ENCODE measurements at places on chromosomes 5 and 9. TPM values are rescaled to one million over a fixed set of nuclear protein-coding genes. Genes with fewer than 3 reads are reported as not detected.

MAP1B gene
- total RNA-seq = not detected

ENTPD2 gene
- total RNA-seq = not detected

GCNT4 gene
- not detected for total RNA-seq

DNA sequence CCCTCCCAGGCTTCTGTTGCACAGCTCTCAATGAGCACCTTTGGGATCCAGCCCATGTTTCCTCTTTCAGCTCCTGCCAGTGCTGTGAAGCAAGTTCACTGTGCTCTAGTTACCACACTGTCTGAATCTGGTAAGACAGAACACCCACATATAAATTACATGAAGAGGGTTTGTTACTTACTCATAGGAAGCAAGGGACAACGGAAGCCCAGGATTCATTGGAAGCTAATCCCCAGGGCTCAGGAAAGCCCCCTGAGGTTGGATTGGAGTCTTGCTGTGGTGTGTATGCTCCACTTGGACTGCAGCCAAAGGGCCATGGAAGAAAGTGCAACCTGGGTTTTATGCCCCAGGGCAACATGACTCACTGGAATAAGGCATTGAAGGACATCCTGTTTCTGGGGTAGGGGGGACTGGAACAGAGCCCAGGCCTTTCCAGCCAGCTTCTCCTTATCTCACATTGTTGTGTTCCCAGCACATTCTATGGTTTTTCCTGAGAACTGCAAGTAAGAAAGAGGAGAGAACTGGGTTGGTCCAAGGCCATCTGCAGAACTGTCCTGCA is 15.6 kb upstream of the CLK4 start:
- no peak overlapping the region for H3K4me3 ChIP-seq
- no peak overlapping the region for H3K27ac ChIP-seq
- no peaks in the 10 kb centered on the region for H3K36me3 ChIP-seq
- peaks cover 4% of the 10 kb centered on the region for H3K4me1 ChIP-seq

FBXL17 gene
- total RNA-seq = 26.9 TPM

DNA sequence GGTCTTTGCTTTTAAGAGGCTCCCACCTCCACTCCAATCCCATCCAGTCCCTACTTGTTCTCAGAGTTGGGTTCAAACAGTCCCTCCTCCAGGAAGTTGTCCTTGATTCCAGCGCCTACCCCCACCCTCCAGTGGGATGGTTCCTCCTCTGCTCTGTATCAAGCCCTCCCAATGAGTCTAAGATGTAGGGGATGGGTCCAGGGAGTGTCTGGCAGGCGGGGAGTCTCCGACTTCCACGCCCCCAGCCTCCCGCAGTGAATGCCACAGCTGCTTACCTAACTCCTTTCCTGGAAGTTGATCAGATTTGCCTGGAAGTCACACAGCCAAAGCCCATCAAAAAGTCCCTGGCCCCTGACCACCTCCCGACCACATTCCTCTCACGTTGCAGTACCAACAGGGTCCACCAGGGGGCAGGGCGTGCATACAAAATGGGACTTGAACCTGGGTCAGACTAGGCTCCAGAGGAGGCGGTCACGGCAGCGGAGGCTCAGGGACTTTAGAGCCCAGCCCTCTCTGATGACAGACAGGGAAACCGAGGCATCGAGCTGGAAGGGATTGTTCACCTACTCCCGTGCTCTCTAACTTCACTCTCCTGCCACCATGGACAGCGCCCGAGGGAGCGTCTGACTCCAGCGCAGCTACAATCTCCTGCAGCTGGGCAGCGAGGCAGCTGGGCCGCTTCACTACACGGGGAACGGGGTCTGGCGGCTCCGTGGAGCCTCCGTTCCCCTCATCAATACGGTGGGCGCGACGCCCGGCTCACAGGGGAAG is 25.0 kb upstream of the TDRD7 start:
- no peaks in the 10 kb centered on the region for H3K27me3 ChIP-seq
- H3K4me1 ChIP-seq = 0 out of 2 replicates have a peak, but pooled peaks cover 2% of the 10 kb centered on the region
- peak; percentile 84 for DNase-seq

CCNG1 gene
- total RNA-seq = 109 TPM

CMYA5 gene
- 0.45 TPM for total RNA-seq

DNA sequence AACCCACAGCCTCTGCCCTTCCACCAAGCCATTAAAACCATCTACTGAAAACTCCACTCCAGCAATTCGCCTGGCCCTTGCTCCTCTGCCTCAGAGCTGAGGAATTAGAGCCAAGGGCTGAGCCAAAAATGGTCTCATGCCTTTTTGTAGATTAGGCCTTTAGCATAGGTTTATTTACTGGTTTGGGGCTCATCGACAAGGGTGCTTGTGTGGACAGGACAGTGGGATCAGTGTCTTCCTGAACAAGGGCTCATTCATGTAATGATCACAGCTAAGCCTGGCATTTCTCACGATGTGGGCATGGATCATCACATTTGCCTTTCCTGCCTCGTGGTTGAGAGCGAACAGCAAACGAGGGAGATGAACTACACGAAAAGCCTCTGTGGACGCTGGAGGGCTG is 59.2 kb upstream of the PHF24 start:
- no peaks in the 10 kb centered on the region for H3K27me3 ChIP-seq
- H3K36me3 ChIP-seq = no peaks in the 10 kb centered on the region
- no peak for DNase-seq
- H3K27ac ChIP-seq = no peak overlapping the region
- no peaks in the 10 kb centered on the region for H3K4me1 ChIP-seq

FOXD4L6 gene
- 0.30 TPM for total RNA-seq

PCDHA11 gene
- total RNA-seq = not detected

DNA sequence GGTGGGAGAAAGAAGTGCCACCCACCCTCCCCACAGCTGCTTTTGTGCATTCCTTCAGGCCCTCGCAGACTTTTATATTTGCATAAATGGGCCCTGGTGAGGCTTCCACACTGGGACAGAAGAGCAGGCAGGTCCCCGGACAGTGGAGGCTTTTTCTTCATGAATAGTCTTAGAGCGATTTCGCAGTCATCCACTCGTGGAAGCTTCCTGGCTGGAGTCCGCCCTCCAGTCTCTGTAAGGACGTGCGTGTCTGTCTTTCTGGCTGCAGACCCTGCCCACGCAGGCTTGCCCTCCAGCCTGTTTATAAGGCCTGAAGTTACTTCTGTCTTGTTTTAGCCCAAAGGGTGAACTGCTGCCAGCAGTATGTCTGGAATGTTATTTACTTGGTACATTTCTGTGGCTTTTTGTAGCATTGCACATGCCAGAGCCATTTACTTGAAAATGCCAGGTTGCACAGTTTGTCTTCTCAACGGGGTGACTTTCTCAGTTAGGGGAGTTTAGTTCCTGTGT is 195.7 kb downstream of the AOPEP start:
- H3K36me3 ChIP-seq = no peaks in the 10 kb centered on the region
- H3K4me3 ChIP-seq = peak overlapping the region; percentile 29

DNA sequence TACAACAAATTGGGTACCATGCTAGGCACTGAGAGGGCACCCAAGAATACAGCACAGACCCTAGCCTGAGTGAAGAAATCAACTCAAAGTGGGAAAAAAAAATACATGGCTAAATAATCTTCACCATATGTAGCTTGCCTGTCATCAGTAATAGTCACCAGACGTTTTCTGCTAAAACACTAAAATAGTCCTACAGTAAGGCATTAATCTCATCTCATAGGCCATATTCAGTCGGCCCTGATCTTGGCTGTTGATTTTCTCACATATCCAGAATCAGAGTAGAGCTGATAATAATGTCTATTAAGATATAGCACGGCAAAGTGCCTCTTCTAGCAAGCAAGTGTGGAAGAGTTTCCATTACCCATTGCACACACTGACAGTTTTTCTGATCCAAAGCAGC is 322.1 kb upstream of the SLC30A5 start:
- no peaks in the 10 kb centered on the region for H3K4me1 ChIP-seq
- H3K4me3 ChIP-seq = no peak overlapping the region
- DNase-seq = no peak
- H3K27ac ChIP-seq = no peak overlapping the region
- no peaks in the 10 kb centered on the region for H3K27me3 ChIP-seq

HMCN2 gene
- total RNA-seq = not detected

RPP25L gene
- total RNA-seq = 40.3 TPM

- H3K27ac ChIP-seq = no peak overlapping the region
- no peaks in the 10 kb centered on the region for H3K27me3 ChIP-seq
- H3K4me3 ChIP-seq = no peak overlapping the region
- no peaks in the 10 kb centered on the region for H3K4me1 ChIP-seq
- no peak for DNase-seq
Measured at GRCh38 chr5:128904805-128905567, 60.3 kb upstream of the SLC27A6 start.

GRM6 gene
- total RNA-seq = not detected

DNA sequence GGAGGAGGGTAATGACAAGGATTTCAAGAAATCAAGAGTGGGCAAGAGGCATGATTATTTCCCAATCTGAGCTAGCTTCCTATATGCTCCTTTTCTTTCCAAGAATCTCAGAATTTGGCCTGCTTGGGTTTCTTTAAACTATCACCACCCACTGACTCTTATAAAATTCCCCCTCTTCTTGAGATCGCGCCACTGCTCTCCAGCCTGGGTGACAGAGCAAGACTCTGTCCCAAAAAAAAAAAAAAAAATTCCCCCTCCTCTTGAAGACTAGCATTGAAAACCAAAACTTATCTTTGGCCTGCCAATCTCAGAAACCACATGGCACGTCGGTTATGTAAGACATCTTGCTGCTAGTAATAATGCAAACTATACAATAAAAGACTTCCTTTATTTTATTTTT is 3.4 kb upstream of the DMXL1 start:
- H3K36me3 ChIP-seq = no peaks in the 10 kb centered on the region
- no peak for DNase-seq
- no peak overlapping the region for H3K27ac ChIP-seq
- H3K4me3 ChIP-seq = no peak overlapping the region

- DNase-seq = peak; percentile 43
- H3K4me3 ChIP-seq = peak overlapping the region; percentile 92
- H3K27ac ChIP-seq = peak overlapping the region; percentile 91
- H3K27me3 ChIP-seq = no peaks in the 10 kb centered on the region
- peaks cover 37% of the 10 kb centered on the region for H3K4me1 ChIP-seq
- H3K36me3 ChIP-seq = peaks cover 32% of the 10 kb centered on the region
Measured at GRCh38 chr5:90408571-90409317, 812 bp downstream of the CETN3 start.

GRCh38 chr9:33795819-33796218 is 458 bp downstream of the PRSS3 start:
- H3K27me3 ChIP-seq = no peaks in the 10 kb centered on the region
- H3K27ac ChIP-seq = no peak overlapping the region
- DNase-seq = no peak
- no peaks in the 10 kb centered on the region for H3K4me1 ChIP-seq
- no peaks in the 10 kb centered on the region for H3K36me3 ChIP-seq

SYK gene
- 151 TPM for total RNA-seq

- no peak for DNase-seq
- H3K36me3 ChIP-seq = no peaks in the 10 kb centered on the region
- no peak overlapping the region for H3K27ac ChIP-seq
- H3K4me3 ChIP-seq = no peak overlapping the region
- H3K27me3 ChIP-seq = no peaks in the 10 kb centered on the region
Measured at GRCh38 chr5:5711112-5711511, 288.6 kb downstream of the ICE1 start.

DNA sequence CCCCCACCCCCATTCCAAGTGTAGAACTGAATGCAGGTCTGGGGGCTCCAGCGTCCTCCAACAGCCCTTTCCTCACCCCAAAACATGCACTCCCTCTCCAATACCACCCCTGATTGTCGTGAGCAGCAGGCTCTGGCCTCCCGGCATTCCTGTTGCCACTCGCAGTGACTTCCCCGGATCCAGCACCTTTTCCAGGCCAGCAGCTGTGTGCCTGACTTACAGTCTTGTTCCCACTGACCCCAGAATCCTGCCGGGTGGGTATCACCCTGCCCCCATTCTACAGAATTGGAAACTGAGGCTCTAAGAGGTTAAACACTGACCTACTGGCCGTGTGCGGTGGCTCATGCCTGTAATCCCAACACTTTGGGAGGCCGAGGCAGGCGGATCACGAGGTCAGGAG is 127.2 kb downstream of the OLFM1 start:
- DNase-seq = no peak
- no peak overlapping the region for H3K4me3 ChIP-seq
- H3K36me3 ChIP-seq = no peaks in the 10 kb centered on the region
- no peak overlapping the region for H3K27ac ChIP-seq

DNA sequence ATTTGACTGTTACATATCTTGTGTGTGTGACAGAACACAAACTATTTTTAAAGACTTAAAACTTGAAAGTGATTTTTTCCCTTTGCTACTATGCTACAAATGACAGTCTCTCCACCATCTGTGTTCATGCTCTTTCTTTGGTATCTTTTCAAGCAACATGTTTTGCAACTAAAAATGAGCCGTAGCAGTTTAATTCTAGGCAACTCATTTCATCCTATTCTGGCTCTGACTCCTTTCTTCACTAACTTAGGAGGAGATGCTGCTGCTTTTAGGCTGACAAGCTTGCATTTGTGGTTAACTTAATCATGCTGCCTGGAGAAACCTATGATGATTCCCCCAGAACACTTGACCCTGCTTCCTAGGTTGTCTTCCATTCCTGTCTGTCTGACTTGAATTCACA is 100.6 kb downstream of the HACD4 start:
- no peak for DNase-seq
- H3K27me3 ChIP-seq = no peaks in the 10 kb centered on the region
- no peak overlapping the region for H3K4me3 ChIP-seq
- no peaks in the 10 kb centered on the region for H3K36me3 ChIP-seq
- no peak overlapping the region for H3K27ac ChIP-seq

GRCh38 chr9:2230362-2230761 is 215.2 kb downstream of the SMARCA2 start:
- H3K36me3 ChIP-seq = no peaks in the 10 kb centered on the region
- H3K4me1 ChIP-seq = peaks cover 83% of the 10 kb centered on the region
- H3K4me3 ChIP-seq = no peak overlapping the region
- H3K27me3 ChIP-seq = no peaks in the 10 kb centered on the region
- peak; percentile 86 for DNase-seq

Data from Karpas-422 (cell line).